ENCODE measurements at places on chromosomes 6 and 20.

DNA sequence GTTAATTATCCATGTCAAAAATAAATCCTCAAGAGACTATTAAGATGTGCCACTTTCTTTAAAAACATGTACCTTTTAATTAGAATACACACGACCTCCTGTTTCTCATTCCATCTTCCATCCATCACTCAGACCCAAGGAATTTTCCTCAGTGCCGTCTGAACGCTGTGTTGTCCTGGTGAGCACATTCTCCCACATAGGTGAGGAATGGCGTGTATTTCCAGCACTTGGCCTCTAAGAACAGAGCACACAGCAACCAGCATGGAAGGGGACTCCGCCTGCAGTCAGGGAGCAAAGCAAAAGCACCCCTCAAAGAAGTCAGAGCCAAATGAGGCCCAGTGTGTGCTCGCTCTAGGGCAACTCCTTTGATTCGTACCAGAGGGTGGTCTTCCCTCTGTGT, 45.9 kb downstream of the TBXT start:
- no peak for DNase-seq

GRCh38 chr20:64108731-64109681, 1.6 kb upstream of the NPBWR2 start:
- no peak for DNase-seq

- DNase-seq: no peak
Measured at GRCh38 chr6:5764401-5764955, 242.2 kb downstream of the NRN1 start.

GRCh38 chr6:147287869-147288271, 83.7 kb downstream of the STXBP5 start:
- no peak for DNase-seq

- no peak for DNase-seq
Measured at GRCh38 chr6:6620766-6621425, 32.4 kb downstream of the LY86 start.
